H54 (cell line): ENCODE measurements at places on chromosomes 11 and 22.

DNA sequence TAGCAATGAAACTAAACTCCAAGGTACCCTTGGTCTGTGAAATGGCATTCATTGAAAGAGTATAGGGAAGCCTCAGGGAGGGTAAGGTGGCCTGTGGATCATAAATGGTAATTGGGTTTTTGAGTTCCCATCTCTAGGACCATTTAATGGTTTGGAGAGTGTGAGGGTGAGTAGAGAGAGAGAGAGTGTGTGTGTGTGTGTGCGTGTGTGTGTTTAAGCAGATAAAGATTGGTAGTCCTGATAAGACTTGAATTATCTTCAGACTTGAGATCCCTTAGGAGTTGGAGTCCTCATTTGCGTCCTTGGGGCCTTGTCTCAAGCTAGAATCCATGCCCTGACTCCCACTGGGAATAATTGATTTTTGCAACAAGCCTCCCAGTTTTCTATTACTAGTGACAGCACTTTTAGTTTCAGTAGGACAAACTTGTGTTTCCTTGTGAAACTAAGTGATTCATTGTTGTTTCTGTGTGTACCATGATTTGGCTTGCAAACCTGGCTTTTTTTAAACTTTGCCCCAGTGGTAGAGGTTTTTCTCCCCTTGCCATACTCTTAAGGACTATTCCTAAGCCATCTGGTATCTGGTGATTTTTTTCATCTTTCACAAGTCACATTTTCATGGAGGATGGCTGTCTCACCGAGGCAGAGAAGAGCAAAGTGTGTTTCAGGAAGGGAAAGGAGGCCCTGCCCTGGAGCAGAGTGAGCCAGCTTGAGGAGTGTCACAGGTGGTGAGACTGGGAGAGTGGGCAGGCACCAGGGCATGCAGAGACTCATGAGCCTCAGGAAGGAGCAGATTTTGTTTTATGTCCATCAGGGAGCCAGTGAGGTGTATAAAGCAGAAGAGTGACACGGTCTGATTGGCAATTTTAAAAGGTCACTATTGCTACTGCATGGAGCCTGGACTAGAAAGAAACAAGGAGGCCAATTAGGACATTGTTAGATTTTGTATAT lies 26.7 kb downstream of the ALKBH3 start:
- DNase-seq = no peak

DNA sequence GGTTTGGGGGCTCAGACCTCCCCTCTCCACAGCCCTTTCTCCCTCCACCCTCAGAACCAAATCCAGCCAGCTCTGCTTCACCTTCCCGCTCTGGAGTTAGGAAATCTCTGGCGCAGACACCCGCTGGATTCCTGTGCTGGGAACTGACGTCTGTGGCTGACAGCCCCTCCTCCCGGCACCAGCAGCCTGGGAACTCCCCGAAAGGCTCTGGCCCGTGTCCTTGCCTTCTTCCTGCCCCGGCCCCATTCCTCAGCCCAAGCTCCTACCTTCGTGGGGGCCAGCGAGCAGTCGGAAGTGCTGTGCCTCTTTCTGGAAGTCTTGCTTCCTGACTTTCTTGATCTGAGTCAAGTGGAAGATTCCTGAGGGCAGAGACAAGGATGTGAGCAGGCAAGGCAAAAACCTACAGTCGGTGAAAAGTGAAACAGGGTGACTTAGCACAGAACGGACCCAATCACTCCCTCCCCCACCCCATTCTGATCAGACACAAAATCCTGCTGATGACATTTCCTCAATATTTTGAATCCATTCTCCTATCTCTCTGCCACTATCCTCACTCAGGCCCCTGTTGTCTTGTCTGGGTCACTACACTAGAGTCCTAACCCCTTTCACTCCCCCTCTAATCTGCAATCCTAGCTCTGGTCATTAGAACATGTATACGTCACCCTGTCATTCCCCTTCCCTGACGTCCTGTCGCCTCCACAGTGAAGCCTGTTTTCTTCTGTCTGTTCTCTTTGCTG lies 34.1 kb downstream of the CHRDL2 start:
- no peak for DNase-seq

DNA sequence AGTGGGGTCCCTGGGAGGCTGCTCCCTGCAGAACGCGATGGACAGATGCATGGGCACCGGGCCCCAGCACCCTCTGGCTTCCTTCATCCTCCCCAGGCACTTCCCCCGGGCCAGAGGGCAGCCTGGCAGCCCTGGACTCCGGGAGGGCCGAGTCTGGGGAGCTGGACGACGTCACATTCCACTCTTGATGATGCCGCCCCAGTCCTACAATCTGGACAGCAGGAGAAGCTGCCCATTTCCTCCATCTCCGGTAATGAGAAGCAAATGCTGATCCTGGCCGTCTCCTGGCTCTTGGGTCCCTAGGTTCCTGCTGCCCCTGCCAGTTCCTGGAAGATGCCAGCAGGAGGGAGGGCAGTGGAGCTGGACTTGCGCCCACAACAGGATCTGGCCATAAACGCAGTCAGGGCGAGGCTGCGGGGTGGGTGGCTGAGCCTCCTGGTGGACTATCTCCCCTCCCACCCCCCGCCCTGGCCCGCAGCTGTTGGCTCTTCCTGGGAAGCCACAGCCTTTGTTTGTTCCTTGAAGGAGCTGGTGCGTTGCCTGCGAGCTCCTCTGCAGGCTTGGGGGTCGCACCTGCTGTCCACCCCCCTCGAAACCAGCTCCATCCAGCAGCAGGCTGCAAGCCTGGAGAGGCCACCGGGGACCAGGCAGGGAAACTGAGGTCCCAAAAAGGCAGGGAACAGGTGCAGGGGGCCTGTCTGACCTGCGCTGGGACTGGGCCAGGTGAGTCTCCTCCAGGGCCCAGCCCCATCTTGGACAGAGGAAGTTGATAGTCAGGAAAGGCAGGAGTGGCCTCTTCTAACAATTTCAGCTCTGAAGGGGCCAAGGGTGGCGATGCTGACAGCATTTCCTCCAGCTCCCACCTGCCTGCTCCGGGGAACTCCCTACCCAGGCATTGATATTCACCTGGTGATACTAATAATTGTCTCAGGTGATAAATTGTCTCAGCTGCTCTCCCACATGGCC lies 17.9 kb upstream of the MUC6 start:
- DNase-seq = no peak

GRCh38 chr11:8577791-8578581 lies 16.0 kb downstream of the STK33 start:
- DNase-seq = no peak

DNA sequence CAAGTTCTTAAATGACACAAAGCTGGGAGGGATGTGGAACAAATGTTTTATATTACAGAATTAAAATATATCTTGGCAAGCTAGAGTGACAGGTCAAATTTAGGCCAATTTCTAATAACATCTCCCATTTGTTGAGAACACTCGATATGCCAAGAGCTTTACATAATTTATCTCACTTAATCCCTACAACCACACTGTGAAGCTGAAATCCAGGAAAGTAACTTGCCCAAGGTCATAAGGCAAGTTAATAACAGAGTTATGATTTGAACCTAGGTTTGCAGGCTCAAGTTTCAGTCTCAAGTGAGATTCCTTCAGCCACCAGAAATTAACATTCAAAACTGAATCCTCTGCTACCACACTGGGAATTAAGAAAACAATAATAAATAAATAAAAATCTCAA lies 38.3 kb downstream of the RAB30 start:
- no peak for DNase-seq
